SK-N-SH treated with all-trans-retinoic acid at 6 μM for 48 hours (cell line): ENCODE measurements at places on chromosomes 3 and 15.

DNA sequence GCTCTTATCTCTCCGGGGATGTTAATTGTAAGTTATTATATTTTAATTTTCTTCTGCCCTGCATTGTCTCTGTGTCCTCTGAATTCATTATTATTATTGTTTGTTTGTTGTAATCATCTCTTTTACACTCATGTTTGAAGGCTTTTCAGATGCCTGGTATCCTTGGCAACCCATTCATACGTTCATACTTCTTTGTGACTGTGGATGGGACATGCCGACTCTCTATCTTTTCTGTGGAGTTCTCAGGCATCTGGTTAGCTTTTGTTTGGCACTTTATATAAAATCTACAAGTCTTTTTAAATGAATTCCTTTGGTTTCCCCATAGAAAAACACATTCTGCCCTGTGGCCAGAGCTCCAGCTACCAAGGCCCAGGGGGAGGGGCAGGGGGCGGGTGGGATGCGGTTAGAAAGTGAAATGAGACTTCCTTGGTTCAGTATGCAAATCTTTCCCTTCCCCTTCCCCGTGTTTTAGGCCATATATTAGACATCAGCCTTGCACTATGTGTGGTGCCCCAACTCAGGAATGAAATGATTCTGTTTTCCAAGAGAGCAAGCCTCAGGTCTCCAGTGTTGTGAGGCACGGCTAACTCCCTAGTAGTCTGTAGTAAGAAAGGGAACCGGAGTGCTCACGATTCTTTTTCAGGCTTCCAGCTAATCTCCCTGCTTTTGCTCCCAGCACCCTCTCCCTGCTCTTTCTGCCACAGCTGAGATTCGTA is 79.2 kb downstream of the SST start:
- ATAC-seq, result no peak

GRCh38 chr3:149572796-149573414 is 84.9 kb downstream of the WWTR1 start:
- peak; percentile 27 for ATAC-seq

- no peak for ATAC-seq
These were observed 24.3 kb downstream of the VPS8 start for GRCh38 chr3:184836090-184836822.

DNA sequence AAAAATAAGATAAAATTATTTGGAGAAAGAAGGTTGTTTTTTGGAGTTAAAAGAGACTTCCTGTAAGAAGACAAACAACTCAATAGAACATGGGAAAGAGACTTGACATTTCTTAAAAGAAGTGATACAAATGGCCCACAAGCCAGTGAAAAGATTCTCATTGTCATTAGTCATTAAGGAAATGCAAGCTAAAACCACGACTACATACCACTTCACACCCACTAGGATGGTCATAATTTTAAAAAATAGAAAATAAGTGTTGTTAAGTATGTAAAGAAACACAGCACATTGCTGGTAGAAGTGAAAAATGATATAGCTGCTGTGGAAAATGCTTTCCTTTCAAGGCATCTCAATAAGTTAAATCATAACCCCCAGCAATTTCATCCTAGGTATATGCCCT is 44.4 kb upstream of the GK5 start:
- ATAC-seq, result no peak

- no peak for ATAC-seq
These were observed 43.2 kb upstream of the SMAD6 start for GRCh38 chr15:66658855-66659254.

- no peak for ATAC-seq
These were observed 147.3 kb downstream of the WNT5A start for GRCh38 chr3:55339819-55340218.

DNA sequence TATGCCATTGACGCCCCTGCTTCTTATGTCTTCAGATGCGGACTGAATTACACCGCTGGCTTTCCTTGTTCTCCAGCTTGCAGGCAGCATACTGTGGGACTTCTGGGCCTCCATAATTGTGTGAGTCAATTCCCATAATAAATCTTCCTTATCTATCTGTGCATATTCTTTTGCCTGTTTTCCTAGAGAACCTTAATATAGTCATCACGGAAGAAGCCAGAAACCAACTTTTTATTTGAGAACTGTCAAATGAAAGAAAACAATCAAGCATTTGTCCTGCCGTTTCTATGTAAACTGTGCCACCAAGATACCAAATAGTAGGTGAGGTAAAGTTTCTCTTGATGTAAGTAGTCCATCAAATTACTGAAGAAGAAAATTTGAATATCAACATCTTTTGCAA is 51.8 kb upstream of the B3GALNT1 start:
- ATAC-seq, result no peak

GRCh38 chr15:39430389-39430788 is 150.5 kb upstream of the THBS1 start:
- ATAC-seq, result no peak

- ATAC-seq, result no peak
These were observed 214.7 kb upstream of the ZBTB20 start for GRCh38 chr3:115361806-115362205.

DNA sequence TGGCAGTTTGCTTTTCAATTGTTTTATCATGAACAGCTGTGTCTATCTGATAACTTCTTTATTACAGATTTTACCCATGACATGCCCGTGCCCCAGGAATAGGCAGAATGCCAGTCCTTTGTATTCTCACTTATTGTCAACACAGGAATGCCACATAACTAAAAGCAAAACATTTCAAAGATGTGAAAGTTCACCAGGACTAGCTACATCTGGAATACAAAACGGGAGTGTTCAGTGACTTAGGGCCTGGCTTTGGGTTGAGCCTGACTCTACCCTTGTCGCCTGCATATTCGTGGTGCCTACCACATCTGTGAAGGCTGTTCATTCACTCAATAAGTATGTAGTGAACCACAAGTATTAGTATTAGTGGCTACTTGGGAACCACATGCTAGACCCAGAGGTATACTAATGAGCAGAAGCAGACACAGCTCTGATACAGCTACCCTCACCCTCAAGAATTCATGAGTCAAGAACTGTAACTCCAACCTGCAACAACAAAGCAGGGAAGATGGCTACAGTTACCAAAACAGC is 2.9 kb downstream of the TNFSF10 start:
- ATAC-seq, result peak; percentile 70

- no peak for ATAC-seq
These were observed 286.4 kb upstream of the BCHE start for GRCh38 chr3:166123576-166123975.

- ATAC-seq, result no peak
These were observed 2.5 kb upstream of the AQP9 start for GRCh38 chr15:58135511-58136174.

- ATAC-seq, result no peak
These were observed 69.0 kb upstream of the FNDC3B start for GRCh38 chr3:171970301-171970788.
